ENCODE measurements at places on chromosomes 6 and 20. TPM values are rescaled to one million over a fixed set of nuclear protein-coding genes. Genes with fewer than 3 reads are reported as not detected.

- peak overlapping the region; percentile 82 for H3K27ac ChIP-seq
- peaks cover 3% of the 10 kb centered on the region for H3K27me3 ChIP-seq
- DNase-seq: no peak
- H3K4me3 ChIP-seq: peak overlapping the region; percentile 63
- peaks cover 26% of the 10 kb centered on the region for H3K4me1 ChIP-seq
Measured at GRCh38 chr6:25278261-25278913, 787 bp upstream of the CARMIL1 start.

SLC17A5 gene
- 57.3 TPM for total RNA-seq

DNA sequence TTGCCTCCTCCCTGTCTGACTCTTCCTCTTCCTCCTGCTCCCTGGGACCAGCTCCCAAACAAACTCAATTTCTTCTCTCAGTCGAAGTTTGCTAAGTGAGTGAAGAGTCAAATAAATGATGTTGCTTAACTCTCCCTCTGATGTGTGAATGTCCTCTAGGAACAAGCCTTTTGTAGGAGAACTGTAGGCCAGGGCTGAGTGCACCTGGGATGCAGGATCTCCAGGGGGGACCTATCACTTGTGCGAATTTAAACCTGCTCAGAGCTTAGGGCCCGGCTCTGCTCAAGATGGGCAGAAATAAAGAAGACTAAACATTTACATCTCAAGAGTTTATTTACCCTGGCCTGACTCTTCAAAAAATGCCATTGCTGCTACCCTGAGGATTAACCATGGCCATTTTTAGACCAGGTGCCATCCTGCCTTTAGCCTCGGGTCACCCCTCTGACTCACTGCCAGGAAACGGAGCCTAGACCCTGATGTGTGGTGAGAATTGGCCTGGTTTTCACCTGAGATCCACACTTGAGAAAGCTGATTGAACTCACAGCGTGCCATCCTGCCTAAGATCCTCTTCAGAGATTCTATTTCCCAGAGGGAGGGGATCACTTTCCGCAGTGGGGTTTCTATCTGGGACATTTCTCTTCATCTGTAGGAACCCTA, 63.6 kb upstream of the CD93 start:
- no peak overlapping the region for H3K4me3 ChIP-seq
- no peaks in the 10 kb centered on the region for H3K27me3 ChIP-seq
- no peaks in the 10 kb centered on the region for H3K4me1 ChIP-seq

- H3K4me3 ChIP-seq: no peak overlapping the region
- H3K27ac ChIP-seq: no peak overlapping the region
- DNase-seq: no peak
- peaks cover 9% of the 10 kb centered on the region for H3K36me3 ChIP-seq
Measured at GRCh38 chr6:37309046-37309445, 44.7 kb upstream of the RNF8 start.

GRCh38 chr6:47595785-47596184, 102.6 kb upstream of the ADGRF4 start:
- H3K27me3 ChIP-seq: no peaks in the 10 kb centered on the region
- H3K4me1 ChIP-seq: peaks cover 6% of the 10 kb centered on the region
- peak overlapping the region; percentile 65 for H3K27ac ChIP-seq
- no peak overlapping the region for H3K4me3 ChIP-seq
- peak; percentile 67 for DNase-seq

SEL1L2 gene
- total RNA-seq: not detected

DNA sequence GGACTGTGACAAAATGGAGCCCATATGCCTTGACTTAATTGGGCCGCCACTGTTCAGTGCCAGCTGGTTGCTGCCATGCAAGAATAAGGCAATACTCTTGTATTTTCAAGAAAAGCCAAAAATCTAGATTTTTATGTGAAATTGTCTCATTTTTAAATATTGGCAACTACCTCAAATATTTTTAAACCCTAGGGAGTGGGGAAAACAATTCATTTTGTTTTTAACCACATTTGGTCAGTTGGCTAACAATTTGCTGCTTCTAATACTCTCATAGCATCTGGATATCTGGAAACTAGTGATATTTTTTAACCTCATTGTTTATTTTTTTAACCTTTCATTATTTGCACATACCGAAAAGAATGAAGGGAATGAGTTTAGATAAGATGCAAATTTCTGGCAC, 91.0 kb downstream of the EYA2 start:
- no peak for DNase-seq
- no peaks in the 10 kb centered on the region for H3K36me3 ChIP-seq
- peaks cover 8% of the 10 kb centered on the region for H3K4me1 ChIP-seq
- no peaks in the 10 kb centered on the region for H3K27me3 ChIP-seq

Data from transverse colon (tissue), 4 donors.